ENCODE measurements at places on chromosomes 6 and 20.
A peak's percentile ranks its signal among the peaks of the same experiment; 100 is the strongest.

GRCh38 chr6:169326067-169326799 is 72.6 kb upstream of the THBS2 start:
- peak; percentile 48 for DNase-seq

DNA sequence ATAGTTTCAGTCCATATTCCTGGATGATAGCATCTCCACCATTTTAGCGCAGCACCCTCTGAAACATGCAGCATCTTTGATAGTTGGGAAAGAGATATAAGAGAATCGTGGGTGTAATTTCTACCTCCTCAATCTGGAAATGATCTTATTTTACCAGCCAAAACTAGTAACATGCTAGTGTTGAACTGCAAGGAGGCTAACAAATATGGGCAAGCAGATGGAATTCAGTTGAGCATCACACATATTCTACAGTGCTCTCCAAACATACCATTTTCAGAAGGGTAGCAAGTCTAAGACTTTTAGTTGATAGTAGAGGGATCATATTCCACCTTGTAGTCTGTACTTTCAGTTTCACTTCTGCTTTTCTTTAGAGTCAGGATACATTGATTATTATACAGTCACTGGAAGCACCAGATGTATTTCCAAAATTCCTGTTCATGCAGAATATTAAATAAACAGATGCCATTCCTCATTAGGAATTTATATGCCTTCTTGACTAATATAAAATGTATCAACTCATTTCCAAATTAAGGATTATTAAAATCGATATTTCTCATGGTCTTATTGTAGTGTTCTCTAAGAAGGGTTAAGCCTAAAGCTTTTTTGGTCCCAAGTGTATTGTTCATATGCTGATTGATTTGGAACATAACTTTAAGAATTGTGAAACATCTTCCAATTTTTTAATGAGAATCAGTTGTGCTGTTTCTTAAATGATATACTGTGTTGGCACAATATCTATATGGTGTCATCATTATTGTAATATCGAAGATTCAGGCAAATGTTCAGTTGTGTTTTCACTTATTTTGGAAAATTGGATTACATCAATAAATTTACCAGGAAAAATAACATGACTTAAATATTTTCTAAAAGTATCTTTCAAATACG is 362.0 kb downstream of the CENPW start:
- peak; percentile 34 for DNase-seq

GRCh38 chr20:62603021-62603906 is 39.0 kb upstream of the SLCO4A1 start:
- peak; percentile 51 for DNase-seq

- no peak for DNase-seq
Measured at GRCh38 chr6:142907544-142907943, 37.4 kb downstream of the HIVEP2 start.

DNA sequence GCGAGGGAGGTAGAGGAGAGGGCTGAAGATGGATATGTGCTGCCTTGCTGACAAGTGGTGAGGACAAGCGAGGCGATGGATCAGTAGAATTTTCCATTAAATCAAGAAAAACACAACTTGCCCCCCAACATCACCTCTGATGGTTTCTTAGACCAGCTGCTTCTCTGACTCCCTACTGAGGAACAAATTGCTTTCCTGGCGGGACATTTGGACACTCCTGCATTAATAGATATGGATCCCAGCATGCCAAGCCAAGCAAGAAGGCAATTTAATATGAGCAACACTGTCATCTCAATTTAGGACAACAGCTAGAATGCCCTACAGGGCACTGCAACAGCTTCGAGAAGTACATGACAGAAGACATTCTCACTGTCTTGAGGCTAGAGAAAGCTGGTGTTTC is 248.4 kb upstream of the AGPAT4 start:
- no peak for DNase-seq

DNA sequence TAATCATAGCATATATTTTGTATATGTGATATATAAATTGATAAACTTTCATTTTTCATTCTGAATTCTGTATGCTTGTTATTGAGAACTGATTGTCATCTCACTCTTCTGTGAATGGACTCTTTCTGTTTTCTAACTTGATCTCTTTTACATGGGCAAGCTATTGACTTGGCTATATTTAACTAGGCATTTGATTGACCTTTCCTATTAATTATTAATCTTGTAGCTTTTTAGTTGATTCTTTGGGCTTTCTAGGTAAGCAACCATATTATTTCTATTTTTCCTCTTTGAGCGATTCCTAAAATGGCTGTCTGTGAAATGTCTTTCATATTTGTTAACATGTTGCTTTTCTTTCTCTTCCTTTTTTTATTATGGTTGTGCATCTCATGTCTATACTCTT is 347.1 kb downstream of the CDKAL1 start:
- no peak for DNase-seq

- DNase-seq = no peak
Measured at GRCh38 chr6:164023535-164023934, 609.0 kb downstream of the QKI start.

DNA sequence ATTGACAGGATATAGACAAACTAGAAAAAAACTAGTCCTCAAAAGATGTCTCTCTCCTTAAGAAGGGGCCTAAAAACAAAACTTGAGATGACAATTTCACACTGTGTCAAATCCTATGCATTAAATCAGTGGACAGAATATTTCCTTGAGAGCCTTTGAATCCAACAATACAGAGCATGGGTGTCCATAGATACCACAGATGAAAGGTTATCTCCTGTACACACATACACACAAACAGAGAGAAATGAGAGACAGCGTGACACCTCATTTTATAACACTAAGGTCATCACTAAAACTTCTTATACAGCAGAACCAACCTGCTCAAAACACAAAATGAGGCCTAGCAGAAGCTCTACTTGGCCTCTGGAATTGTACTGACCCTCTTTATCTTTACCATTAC is 55.5 kb downstream of the MAP7 start:
- no peak for DNase-seq

GRCh38 chr6:143747347-143747842 is 69.6 kb downstream of the PHACTR2 start:
- DNase-seq = no peak

DNA sequence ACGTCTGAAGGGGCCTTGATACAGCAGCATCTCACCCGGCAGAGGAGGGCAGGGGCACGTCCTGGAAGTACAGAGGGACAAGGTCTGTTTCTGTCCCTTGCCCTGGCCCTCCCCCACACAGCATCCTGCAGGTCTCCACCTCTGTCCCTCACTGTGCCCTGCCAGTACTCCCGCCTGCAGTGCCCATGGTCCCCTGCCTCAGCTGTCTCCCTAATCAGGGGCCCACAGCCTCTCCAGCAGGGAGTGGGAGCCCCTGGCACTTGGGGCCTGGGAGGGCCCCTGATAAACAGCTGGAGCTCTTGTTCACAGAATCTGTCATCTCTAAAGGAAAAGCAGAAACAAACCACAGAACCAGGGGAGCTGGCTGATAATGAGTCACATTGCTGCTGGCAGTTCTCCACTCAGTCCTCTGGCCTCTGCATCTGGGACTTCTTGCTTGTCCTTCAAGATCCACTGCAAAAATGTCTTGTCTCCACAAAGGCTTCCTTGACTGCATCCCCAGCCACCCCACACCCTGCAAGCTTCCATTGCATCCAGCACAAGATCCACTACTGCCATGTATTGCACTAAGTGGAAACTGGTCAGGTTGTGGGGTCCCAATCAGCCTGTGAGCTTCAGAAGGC is 33.2 kb upstream of the TAF8 start:
- DNase-seq = peak; percentile 77

GRCh38 chr20:4894409-4894808 is 106.9 kb downstream of the SLC23A2 start:
- no peak for DNase-seq

GRCh38 chr6:138677538-138677937 is 96.0 kb upstream of the CCDC28A start:
- no peak for DNase-seq

- peak; percentile 57 for DNase-seq
Measured at GRCh38 chr20:63056236-63057170, 49.7 kb upstream of the BHLHE23 start.

- DNase-seq = peak; percentile 37
Measured at GRCh38 chr6:38404355-38404754, 235.4 kb downstream of the BTBD9 start.

GRCh38 chr20:57450419-57450818 is 59.2 kb downstream of the RBM38 start:
- DNase-seq = peak; percentile 12

DNA sequence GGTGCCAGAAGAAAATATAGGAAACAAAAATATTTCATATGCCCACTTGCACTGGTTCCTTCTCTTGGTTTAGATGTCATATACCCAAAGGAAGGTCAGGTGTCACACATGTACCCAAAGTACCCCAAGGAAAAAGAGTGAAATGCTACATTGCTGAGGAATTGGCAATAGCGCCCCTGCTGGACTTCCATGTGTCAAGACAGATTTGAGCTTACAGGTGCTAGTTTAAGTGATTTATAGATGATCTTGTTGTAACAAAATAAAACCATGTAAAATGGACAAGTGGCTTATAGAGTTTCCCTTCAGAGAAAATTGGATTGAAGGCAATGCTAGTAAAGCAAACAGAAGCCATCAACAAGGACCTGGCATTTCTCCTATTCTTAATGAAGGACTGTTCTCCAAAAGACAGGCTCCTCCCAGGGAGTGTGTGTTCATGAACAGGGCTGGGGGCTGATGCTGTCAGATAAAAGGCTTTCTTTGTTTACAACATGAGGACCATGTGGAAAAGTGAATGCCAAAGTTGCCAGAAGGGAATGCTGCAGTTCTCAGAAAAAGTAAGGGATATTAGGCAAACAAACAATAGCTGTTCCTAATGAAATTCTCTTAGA is 64.3 kb upstream of the PAK5 start:
- peak; percentile 6 for DNase-seq

DNA sequence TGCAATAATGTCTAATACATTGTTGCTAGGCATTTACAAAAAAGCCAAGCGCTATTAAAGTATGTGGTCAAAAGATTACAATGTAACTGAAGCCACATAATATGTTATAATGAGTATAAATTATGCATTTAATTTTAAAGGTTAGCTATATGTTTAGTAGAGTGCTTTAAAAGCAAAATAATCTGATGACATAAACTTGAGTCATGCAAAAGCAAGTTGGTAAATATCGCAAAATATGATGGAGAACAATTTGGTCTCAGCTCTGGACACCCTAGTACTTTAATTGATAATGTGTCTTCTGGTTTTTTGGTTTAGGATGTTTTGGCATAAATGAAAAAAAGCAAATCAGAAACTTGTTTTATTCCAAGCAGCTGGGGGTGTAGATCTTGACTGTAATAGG is 188.6 kb upstream of the RREB1 start:
- no peak for DNase-seq

- DNase-seq = no peak
Measured at GRCh38 chr6:159404296-159404695, 235.1 kb downstream of the FNDC1 start.

GRCh38 chr20:56843386-56843785 is 214.3 kb downstream of the TFAP2C start:
- DNase-seq = no peak

DNA sequence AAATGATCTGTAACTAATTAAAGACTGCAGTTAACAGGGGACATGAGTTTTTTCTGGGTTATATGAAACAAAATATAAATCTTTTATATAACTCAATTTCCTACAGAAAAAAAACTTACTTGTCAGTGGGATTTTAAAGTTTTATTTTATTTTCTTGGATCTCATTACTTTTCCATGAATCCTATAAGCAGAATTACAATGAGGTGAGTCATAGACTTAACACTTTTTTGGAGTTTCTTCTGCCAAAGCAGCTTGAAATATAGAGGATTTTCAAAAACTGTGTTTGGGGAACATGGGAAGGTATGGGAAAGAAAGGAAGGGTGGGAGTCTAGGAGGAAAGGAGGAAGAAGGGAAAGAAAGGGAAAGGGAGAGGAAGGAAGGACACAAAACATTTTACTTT is 130.7 kb downstream of the AIG1 start:
- no peak for DNase-seq

DNA sequence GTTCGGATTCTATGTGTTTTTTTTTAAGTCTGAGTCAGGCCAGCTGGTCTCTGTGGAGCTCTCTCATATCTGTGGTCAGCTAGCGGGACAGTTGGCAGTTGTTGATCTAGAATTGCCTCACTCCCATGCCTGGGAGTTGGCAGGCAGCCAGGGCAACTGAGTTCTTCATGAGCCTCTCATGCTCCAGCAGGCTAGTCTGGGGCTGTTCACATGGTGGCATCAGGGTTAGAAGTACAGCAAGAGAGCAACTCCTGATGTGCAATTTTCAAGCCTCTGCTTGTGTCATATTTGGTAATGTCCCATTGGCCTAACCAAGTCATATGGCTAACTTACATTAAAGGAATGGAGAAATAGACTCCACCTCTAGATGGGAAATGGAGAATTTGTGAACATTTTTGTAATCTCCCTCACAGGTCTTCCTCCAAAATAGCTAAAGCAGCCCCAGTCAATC is 6.7 kb upstream of the IFT52 start:
- peak; percentile 99 for DNase-seq

DNA sequence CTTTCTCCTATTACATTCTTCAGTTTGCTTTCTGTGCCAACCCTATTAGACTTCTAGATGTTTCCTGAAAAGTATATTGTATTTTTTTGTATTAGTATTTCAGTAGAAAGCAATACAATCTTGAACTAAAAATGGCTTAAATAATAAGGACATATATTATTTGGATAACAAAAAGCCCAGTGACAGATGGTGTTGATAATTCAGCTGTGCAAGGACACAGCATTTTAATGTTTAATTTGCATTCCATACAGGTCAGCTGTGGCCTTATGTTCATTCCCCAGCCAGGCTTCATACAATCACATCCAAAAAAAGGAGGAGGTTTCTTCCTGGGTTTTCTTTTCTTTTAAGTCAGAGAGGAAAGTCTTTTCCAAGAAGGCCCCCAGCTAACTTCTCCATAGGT is 236.9 kb downstream of the CD109 start:
- peak; percentile 36 for DNase-seq

Data from adipocyte (in vitro differentiated cells).